ENCODE measurements at places on chromosomes 1 and 21.

GRCh38 chr1:231841616-231842344, 215.2 kb downstream of the DISC1 start:
- no peak for DNase-seq

- no peak for DNase-seq
Observed at GRCh38 chr1:192700834-192701271, 64.9 kb downstream of the RGS13 start.

DNA sequence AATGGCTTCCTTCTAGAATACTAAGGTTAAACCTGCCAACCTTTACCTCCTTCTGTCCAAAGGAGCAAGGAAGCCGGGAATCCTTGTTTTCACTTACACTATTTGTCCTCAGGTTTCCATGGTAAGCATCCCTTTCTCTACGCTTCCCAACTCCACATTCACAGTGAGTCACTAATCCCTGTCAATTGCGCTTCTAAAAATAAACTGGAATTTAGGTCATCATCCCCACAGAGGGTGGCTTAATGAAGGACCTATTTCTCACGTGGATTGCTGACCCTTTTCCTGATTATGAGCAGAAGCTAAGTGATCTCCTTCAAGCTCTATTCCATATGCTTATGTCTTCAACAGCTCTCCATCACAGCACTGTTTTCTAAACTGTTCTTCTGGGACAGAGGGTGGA, 39.9 kb upstream of the ABCA4 start:
- DNase-seq, result no peak

GRCh38 chr1:5763696-5764370, 228.4 kb downstream of the NPHP4 start:
- no peak for DNase-seq

DNA sequence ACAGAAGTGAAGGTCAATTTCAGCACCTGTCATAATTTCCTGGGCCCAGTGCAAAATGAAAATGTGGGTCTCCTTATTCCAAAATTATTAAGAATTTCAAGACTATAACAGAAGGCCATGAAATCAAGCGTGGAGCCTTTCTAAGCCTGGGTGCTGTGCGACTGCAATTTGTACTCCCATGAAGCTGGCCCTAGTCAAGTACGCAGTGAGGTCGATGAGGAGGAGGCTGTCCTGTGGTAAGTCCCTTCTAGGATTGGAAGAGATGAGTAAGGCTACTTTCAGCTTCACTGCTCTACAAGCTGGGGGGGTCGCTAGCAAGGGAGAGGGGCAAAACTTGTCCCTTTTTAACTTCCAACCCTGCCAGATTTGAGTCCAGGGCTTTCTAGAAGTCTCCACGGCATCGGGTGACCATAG, 410 bp upstream of the NUDC start:
- DNase-seq, result no peak

DNA sequence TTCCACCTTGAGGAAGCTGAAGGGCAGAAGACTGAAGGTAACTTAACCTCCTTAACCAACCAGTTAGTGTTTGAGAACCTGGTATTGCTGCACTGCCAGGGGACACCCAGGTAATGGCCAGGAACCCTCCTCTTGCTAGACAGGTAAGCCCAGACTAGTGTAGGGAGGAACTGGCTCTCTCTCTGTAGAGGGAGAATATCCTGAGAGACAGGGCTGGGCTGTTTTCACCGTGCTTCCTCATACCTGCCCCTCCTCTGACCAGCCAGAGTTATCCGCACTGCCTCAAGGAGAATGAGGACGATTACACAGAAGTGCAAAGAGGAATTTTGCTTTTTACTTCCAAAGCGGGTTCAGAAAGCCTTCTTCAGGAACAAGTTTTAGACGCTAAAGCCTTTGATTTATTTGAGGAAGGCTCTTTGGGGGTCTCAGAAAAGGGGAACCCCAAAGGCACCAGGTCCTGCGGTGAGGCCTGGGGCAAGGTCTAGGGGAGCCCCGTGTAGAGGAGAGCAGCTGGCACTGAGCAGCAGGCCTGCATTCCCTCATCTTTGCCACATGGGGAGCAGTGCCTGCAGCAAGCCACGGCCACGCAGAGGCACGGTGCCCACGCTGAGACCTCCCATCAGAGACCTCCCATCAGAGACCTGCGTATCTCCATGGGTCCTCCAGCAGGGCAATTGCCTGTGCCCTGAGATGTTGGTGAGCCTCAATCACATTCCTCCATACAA, 13.5 kb downstream of the GNG4 start:
- DNase-seq, result no peak

GRCh38 chr1:101902199-101902598, 94.5 kb downstream of the OLFM3 start:
- no peak for DNase-seq

DNA sequence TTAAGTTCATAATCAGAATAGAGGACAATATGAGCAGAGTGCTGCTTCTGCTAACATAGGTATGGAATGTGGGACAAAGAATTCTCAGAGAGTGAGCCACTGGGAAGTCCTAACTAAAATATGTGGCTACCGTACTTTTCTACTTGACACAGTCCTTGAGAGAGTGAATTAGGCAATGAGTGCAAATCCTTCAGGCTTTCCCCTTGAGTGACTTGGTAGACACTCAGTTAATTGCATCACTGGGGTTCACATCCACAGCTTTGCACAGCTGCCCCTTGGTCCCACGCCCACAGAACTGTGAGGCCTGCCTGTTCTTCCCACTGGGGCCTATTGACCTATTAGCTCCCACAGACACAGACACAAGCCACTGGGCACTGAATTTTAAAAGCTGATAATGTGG, 40.5 kb upstream of the PAXBP1 start:
- DNase-seq, result no peak

- DNase-seq, result peak; percentile 19
Observed at GRCh38 chr1:86913399-86913895, 479 bp downstream of the SELENOF start.

DNA sequence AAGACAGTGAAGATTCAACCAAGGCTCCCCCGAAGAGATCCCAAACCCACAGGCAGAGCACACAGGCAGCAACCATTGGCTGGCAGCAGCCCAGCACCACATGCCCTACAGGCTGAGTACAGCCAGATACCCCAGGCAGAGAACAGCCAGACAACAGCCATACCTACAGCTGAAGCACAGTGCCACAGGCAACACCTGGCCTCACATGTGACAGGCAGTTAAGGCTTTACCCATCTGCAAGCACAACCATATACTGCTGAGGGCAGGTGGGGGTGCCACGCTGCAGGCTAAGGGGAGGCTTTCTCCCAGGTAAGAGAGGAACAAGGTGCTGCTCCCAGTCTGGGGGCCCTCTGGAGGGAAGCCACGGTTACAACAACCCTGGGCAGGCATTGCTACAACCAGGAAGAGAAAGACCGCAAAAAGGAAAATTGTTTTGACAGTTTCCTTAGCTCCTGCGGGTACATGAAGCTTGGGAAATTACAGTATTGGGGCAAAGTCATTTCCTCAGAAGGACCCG, 12.3 kb downstream of the CHIT1 start:
- no peak for DNase-seq

DNA sequence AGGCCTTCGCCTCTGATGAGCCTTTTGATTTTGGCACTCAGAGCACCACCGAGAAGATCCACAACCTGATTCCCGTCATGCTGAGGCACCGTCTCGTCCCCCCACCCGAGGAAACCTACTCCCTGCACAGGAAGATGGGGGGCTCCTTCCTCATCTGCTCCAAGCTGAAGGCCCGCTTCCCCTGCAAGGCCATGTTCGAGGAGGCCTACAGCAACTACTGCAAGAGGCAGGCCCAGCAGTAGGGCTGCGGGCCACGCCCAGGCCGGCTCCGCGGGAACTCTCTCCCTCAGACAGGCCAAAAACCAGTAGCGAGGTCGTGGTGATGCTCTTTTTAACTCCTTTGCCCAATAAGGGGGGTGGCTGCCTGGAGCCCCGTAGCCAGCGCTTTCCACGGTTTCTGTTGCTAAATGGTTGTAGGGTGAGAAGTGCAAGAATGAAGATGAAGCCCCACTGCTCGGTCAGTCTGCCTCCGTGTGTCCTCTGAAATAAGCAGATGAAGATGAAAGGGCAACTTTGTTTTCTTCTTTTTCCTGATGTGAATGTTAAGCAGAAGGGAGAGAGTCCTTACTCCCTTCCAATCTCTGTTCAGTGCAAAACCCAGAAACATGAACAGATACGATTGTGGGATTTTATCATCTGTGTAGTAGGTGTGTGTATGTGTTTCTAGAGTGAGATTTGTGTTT, 46.5 kb downstream of the COQ8A start:
- DNase-seq, result no peak

All from activated T-cell treated with anti-CD3 and anti-CD28 coated beads for 4 hours (primary cell).